ENCODE measurements at places on chromosomes 13 and 19.

DNA sequence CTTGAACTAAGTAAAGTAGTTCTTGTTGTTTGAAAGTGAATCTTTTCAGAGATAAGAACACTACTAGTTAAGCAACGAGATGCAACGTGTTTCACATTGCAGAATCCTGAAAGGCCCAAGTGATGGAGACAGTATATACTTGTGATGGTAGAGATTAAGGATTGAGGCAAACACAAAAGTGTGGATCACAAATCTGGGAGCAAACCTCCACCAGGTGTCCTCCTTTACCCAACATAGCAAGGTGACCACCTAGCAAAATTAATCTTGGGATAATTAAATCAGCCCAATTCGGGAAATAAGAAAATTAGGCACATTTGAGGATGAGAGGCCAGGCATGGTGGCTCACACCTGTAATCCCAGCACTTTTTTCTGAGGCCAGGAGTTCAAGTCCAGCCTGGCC lies 563.9 kb downstream of the DACH1 start:
- DNase-seq = no peak

DNA sequence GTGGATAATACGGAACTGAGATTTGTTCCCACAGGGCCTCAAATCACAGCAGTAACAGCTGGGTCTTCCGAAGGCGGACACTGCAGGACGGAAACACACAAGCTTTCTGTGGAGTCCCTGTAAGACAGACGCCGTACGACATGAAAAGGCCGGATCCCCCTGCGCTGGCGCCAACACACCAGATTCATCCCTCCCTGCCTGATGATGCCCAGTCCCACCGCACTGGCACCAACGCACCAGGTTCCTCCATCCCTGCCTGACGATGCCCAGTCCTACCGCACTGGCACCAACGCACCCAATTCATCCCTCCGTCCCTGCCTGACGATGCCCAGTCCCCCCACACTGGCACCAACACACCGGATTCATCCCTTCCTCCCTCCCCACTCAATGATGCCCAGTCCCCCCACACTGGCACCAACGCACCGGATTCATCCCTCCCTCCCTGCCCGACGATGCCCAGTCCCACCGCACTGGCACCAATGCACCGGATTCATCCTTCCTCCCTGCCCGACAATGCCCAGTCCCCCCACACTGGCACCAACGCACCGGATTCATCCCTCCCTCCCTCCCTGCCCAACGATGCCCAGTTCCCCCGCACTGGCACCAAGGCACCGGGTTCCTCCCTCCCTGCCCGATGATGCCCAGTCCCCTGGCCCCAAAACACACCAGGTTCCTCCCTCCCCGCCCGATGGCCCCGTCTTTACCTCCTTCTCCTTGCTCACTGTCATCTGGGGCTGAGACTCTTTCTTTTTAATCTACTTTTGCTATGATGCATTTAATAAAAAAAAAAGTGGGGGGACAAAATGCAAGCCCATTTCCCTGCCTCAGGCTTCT lies 55.1 kb downstream of the RASA3 start:
- DNase-seq = no peak

- peak; percentile 55 for DNase-seq
Observed at GRCh38 chr19:46902402-46902766, 41.6 kb downstream of the ARHGAP35 start.

DNA sequence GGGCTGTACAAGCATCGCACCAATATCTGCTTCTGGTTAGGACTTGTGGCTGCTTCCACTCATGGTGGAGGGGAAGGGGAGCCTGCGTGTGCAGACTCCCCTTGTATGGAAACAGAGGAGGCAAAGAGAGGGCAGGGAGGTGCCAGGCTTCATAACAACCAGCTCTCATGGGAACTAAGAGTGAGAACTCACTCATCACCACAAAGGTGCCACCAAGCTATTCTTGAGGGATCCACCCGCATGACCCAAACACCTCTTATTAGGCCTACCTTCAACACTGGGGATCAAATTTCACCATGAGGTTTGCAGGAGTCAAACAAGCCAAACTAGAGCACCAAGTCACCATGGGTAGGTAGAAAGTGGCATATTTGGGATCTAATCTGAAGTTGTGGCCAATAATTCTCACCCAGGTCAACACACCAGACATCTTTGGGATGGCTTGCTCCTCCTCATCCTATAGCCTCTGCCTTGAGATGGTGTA lies 46.4 kb downstream of the RUBCNL start:
- DNase-seq = no peak

DNA sequence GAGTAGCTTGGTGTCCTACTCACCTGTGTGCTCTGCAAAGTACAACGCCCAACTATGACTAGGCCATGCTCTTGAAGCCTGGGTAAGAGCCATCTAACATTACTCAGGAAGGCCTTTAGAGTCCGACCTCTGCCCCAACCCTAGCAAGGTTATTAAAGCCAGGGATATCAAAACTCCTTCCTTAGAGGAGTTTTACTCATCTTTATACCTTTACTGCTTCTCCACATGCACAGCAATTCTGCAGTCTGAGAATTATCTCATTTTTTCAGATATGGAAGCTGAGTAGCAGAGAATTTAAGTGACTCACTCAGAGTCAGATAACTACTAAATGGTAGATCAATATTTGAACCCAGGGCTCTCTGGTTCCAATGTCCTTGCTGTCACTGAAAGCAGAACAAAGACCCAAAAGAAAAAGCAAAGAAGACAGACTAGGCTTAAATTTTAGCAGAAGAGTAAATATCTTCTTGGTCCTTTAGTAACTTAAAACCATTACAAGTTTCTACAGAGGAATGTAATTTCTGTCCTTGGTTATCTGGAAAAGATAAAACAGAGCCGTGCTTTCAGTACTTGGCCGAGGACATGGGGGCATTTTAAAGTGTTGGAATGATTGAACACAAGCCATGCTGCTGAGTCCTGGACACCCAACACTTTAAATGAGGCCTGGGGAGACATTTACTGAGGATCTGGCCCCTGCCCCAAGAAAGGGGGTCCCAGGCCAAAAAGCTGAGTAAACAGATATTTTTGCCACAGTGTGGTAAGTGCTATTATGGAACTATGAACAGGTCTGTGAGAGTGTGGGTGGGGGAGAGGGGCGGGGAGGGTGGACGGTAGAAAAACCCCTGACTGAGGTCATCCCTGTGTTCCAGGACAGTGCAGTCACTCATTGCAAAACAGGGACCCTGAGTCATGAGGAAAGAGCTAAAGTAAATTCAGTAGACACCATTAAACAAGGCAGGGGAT lies 18.4 kb upstream of the KPNA3 start:
- DNase-seq = no peak

DNA sequence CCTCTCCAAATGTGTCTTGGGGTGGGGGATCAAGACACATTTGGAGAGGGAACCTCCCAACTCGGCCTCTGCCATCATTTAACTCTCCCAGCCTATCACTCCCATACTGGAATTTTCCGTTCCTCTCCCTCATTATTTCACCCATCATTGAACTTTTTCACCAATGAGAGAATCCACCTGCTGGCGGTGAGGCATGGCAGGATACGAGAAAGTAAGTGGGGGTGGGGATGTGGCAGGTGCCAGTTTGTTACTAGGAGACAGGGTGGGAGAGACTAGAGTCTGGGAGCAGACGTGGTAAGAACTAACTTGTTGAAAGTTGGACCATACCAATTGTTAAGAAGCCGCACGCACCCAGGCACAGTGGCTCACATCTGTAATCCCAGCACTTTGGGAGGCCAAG lies 6.9 kb downstream of the GIPR start:
- DNase-seq = no peak

DNA sequence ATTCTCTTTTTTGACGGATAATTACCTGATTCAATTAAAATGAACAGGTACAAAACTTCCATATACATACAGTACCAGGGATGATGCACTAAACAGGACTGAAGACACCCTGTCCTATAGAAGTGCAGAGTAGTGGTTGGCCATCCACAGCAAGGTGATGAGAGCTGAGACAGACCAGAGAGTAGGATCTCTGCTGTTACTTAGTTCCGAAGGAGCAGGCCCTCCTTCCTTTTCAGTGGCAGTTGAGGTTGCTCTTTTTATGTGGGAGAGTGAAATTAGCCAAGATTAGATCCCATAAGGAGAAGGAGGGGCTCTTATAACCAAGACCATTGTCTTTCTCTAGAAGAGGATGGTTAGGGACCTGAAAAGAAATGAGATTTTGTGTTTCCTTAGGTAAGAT lies 4.0 kb downstream of the PDS5B start:
- no peak for DNase-seq

- no peak for DNase-seq
Observed at GRCh38 chr19:36330216-36330615, 48.8 kb downstream of the ZFP14 start.

DNA sequence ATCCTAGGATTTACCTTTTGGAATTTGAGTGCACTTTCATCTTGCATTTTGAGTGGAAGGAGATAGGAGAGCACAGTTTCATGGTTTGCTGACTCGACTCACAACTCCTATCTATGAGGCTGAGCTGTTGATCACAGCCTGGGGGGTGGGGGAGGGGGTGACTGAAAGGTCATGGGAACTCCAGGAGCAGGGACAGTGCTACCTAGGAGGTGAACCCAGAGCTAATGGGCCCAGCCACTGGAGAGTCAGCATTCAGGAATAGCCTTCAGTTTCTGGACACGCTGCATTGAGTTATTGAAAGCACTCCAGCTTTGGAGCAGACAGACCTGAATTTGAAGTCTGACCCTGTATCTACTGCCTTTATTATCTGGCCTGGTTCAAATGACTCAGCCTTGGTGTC lies 339.9 kb downstream of the SLC7A1 start:
- no peak for DNase-seq

- no peak for DNase-seq
Observed at GRCh38 chr19:57816652-57817051, 1.9 kb upstream of the ZNF552 start.

- DNase-seq = no peak
Observed at GRCh38 chr13:83007226-83007625, 875.0 kb downstream of the SLITRK1 start.

DNA sequence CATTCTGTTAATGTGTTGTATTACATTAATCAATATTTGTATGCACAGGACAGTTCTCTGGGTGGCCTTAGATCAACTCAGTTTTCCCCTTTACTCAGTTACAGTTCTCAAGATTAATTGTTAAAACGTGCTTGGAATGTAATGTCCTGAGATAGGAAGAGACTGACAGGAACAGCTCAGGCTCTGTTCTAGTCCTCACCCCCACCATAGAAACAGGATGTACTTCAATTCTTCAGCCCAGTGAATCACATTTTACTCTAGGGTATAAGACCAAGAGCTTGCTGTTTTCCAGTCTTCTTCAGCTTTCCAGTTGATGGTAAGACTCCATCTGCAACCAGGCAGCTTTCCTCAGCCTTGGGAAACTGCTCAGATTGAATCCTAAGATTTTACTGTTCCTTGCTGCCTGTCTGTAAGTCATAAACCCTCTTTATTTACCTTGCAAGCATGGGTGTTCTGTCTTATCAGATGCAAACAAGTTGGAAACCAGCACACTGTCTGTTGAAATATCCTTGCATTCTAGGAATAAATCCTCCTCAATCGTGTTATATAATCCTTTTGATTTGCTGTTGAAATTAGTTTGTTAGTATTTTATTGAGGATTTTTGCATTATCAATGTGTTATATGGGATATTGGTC lies 836.9 kb upstream of the PCDH9 start:
- DNase-seq = no peak

GRCh38 chr19:41233748-41234240 lies 14.8 kb downstream of the AXL start:
- no peak for DNase-seq

- no peak for DNase-seq
Observed at GRCh38 chr13:111368091-111368490, 47.6 kb downstream of the TEX29 start.

- DNase-seq = no peak
Observed at GRCh38 chr13:57832187-57832586, 200.6 kb downstream of the PCDH17 start.

DNA sequence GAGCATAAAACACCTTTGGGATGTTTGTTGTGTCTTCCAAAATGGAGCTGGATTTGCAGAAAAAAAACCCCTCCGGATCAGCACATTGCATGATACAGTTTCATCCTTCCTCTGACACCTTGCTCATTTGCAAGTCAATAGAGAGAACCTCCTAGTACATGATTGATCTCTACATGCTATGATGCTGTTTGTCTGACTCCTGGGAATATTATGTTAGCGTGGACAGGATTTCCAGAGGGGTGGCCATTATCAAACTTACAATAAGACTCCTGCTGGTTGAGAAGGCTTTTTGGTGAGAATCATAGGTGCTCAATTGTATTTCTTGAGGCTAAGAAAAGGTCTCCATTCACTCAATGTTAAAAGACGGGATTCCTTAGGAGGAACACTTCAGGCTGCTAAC lies 75.9 kb upstream of the SCEL start:
- DNase-seq = no peak

- DNase-seq = no peak
Observed at GRCh38 chr13:22736768-22737092, 444.0 kb upstream of the SGCG start.

DNA sequence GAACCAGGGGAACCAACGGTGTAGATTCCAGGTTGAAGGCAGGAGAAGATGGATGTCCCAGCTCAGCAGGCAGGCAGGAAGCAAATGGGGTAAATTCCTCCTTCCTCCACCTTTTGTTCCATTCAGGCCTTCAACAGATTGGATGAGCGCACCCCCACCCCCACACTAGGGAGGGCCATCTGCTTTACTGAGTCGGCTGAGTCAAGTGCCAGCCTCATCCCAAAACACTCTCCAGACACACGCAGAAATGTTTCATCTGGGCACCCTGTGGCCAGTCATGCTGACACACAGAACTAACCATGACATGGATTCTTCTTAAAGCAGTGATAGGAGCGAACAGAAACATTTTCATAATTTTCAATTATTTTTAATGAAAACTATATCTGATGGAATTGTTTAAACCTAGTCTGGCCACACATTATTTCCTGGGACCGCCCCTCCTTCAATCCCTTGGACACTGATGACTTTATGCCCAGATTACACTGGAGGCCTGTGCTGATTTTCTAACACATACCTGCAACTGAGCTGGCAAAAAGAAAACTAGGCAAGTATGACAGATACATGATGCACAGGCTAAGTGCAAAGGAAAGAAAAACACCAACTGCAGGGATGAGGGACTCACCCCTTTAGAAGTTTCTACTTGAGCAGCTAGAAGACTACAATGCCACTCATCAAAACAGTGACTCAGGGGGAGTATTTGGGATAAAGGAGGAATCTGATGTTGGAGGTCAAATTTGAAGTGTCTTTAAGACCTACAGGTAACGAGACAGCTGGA lies 154.2 kb downstream of the TNFRSF19 start:
- DNase-seq = no peak

DNA sequence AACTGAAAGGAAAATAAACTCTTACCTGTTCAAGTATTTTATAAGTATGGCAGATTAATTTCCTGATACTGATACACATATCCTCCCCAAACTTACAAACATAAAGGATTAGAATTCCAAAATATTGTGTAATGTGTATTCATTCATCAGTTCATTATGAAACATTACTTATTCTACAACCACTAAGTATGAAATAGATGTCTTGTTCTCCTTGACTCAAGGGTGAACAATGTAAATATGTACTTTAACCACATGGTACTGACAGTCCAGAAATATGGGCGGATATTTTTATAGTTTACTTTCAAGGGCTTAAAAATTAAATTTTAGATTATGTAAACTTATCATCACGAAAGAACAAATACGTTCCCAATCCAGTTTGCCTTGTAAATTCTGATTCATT lies 334.0 kb downstream of the LIG4 start:
- DNase-seq = no peak

Measured in LoVo (cell line).